Epithelial cell of alveolus of lung (primary cell): ENCODE measurements at places on chromosomes 12 and 14. TPM values are rescaled to one million over a fixed set of nuclear protein-coding genes. Genes with fewer than 3 reads are reported as not detected.

SLC6A12 gene
- not detected in 2 replicates for total RNA-seq

KRT82 gene
- not detected in 2 replicates for total RNA-seq

SSTR1 gene
- total RNA-seq, result 0.26 and 0.72 TPM in 2 replicates

PLEK2 gene
- total RNA-seq, result 5.0 and 30.3 TPM in 2 replicates

THTPA gene
- 10.0 and 13.4 TPM in 2 replicates for total RNA-seq

RAB15 gene
- total RNA-seq, result 2.1 and 3.6 TPM in 2 replicates

DNAAF2 gene
- 5.5 and 10.6 TPM in 2 replicates for total RNA-seq
